Sigmoid colon (tissue), 7 donors: ENCODE measurements at places on chromosomes 12 and 14. TPM values are rescaled to one million over a fixed set of nuclear protein-coding genes. Genes with fewer than 3 reads are reported as not detected.
A peak's percentile ranks its signal among the peaks of the same experiment; 100 is the strongest.

DNA sequence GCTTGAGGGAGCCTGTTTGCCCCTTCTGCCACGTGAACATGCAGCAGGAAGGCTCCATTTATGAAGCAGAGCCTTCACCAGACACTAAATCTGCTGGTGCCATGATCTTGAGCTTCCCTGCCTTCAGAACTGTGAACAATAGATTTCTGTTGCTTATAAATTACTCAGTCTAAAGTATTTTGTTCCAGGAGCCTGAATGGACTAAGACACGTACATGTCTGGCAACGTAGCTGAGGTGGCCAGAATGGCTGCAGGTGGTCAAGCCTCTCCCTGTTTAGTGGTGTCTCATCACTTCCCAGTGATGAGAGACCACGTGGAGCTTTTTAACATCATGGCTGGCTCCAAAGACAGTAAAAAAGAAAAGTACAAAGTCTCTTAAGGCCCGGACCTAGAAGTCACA, 32.2 kb upstream of the SLC38A2 start:
- no peaks in the 10 kb centered on the region for H3K36me3 ChIP-seq
- peak overlapping the region; percentile 81 for H3K27ac ChIP-seq
- H3K27me3 ChIP-seq, result no peaks in the 10 kb centered on the region
- no peaks in the 10 kb centered on the region for H3K4me1 ChIP-seq

DNA sequence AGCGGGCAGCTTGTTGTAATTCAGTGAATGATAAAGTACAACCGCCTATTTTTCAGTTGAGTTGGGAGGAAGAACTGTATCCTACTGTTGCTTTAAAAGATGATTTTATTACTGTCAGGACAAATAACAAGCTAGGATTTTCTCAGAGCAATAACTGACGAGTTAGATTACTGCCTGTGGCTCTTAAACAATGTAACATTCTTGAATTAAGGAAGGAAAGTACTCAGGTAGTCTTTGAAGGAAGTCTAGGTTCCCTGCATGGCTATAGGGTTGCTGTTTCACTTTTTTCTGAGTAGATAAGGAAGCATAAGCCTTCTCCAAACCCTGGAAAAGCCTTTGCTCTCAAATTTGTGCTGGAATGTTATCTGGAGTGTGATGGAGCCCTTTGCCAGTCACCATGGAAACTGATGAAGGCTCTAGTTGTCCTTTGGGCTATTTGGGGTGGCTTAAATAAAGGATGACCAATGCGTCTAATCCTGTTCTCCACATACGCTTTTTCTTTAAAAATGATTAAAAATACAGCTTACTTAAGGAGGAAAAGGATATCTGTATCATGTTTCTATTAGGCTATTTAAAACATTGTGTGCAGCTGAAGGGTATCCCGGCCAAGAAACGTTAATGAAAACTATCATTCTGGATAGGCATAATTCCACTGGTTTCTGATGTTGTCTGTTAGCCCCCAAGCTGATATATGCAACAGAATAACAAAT, 17.7 kb downstream of the NUBPL start:
- no peak overlapping the region for H3K4me3 ChIP-seq
- no peak for DNase-seq
- H3K36me3 ChIP-seq, result no peaks in the 10 kb centered on the region
- H3K27ac ChIP-seq, result peak overlapping the region; percentile 63

DNA sequence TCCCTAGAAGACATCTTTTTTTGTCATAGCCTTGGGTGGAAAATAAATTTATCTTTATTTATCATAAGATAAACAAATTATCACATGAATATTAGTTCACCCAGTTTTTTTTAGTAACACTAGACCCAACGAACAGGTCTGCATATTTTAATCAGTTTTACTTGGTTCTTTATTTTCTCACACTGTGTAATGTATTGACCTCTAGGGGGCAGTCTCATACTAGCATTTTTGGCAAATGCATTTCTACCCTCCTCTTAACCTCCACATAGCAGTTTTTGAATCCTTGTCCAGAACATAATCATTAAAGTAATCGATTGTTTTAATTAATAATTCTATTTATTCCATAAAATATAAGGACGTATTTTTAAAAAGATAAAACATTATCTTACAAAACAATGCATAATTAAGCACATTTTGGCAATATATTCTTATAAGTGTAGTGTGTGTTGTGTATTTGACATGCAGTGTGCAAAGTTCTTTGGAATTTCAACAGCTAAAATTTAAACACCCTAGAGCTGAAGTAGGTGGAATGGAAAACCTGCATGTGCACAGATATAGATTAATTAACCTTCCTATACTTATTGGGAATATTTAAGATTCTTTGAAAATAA, 31.6 kb upstream of the PTPRQ start:
- H3K4me3 ChIP-seq, result no peak overlapping the region
- no peaks in the 10 kb centered on the region for H3K36me3 ChIP-seq
- no peak for DNase-seq
- no peak overlapping the region for H3K27ac ChIP-seq
- no peaks in the 10 kb centered on the region for H3K27me3 ChIP-seq

DNA sequence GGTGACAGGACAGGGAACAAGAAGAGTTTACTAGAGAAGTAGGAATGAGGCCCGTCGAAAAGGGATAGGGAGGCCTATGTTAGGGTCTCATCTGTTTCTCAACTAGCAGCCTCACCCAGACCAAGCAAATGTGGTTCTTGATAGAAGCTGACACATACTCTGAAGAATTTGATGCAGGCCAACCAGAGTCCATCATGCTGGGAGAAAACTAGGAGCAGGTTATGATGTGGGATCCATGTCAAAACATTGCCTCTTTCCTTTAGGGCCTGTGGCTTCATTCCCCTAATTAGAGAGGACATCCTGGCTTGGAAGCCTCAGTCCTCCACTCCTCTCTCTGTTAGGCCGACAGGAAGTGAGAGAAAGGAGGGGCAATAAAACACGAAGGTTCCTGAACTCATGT, 122.8 kb downstream of the NTF3 start:
- no peak for DNase-seq
- no peaks in the 10 kb centered on the region for H3K4me1 ChIP-seq
- H3K27ac ChIP-seq, result no peak overlapping the region
- H3K27me3 ChIP-seq, result peaks cover 6% of the 10 kb centered on the region
- H3K4me3 ChIP-seq, result no peak overlapping the region

DNA sequence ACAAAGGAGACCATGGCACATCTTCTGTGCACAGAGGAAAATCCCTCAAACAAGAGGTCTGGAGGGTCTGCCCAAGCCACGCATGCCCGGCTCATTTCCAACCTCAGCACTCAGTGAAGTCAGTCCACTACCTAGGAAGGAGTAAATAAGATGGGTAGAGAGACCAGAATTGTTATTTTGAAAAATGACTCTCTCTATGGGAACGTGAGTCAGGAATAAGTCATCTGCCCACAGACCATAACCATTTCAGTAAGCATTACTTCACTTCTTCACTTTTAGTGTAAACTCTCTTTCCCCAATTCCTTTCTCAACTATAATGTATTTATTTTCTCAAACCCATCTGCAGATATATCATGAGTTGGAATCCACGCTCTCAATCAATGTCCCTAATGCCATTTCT, 1039.9 kb upstream of the USP15 start:
- no peak overlapping the region for H3K4me3 ChIP-seq
- no peak for DNase-seq
- H3K36me3 ChIP-seq, result no peaks in the 10 kb centered on the region
- H3K4me1 ChIP-seq, result no peaks in the 10 kb centered on the region
- H3K27ac ChIP-seq, result no peak overlapping the region
- H3K27me3 ChIP-seq, result no peaks in the 10 kb centered on the region

DNA sequence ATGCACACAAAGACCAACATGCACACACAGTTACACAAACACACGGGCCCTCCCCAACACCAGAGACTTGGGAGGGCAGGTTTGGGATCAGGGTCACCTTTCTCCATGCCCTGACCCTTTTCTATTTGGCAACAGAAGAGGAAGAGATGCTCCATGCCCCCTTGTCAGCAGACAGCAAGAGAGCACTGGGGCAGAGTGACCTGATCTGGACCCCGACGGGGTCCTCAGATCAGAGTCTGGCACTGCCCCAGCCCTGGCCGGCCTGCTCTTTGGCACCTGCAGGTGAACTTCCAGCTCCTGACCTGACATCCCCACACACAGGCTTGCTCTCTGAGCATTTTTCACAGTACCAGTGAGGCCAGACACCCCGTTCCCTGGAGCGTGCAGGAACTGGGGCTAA, 21.4 kb downstream of the ADCY6 start:
- H3K4me3 ChIP-seq, result no peak overlapping the region
- no peak for DNase-seq
- H3K27ac ChIP-seq, result no peak overlapping the region
- H3K27me3 ChIP-seq, result no peaks in the 10 kb centered on the region

GRCh38 chr12:119786539-119786938, 90.6 kb downstream of the CIT start:
- no peak overlapping the region for H3K27ac ChIP-seq
- H3K36me3 ChIP-seq, result no peaks in the 10 kb centered on the region
- H3K4me3 ChIP-seq, result no peak overlapping the region
- no peak for DNase-seq
- H3K4me1 ChIP-seq, result no peaks in the 10 kb centered on the region

DNA sequence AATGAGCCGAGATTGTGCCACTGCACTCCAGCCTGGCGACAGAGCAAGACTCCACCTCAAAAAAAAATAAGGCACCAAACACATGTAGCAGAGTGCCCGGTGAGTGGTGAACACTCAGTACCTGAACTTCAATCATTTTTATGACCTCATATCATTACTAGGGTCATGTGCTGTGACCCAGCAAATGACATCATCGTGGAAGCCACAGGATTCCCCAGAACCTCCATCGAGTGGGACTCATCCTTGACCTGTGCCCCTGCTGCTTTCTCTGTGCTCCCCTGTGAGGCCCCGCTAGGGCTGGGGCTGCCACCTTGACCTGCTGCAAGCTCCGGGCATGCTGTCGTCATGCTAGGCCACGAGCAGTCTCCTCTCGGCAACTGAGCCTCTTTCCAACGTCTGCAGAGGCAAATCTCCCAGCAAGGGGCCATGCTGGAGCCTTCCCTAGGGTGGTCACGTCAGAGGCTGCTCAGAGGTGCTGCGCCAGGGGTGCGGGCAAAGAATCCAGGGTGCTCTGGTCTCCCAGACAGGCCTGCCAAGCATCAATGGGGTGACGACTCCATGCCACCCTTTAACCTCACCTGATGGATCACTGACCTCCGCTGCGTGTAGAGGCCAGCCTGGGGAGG, 18.5 kb downstream of the GLTP start:
- no peak overlapping the region for H3K4me3 ChIP-seq
- H3K4me1 ChIP-seq, result peaks cover 7% of the 10 kb centered on the region
- H3K27ac ChIP-seq, result no peak overlapping the region
- no peaks in the 10 kb centered on the region for H3K36me3 ChIP-seq
- no peaks in the 10 kb centered on the region for H3K27me3 ChIP-seq
- no peak for DNase-seq

GRCh38 chr14:20614038-20614840, 23.1 kb upstream of the RNASE12 start:
- no peak for DNase-seq
- H3K27me3 ChIP-seq, result no peaks in the 10 kb centered on the region
- H3K27ac ChIP-seq, result peak overlapping the region; percentile 86
- no peaks in the 10 kb centered on the region for H3K36me3 ChIP-seq
- H3K4me1 ChIP-seq, result peaks cover 10% of the 10 kb centered on the region

DNA sequence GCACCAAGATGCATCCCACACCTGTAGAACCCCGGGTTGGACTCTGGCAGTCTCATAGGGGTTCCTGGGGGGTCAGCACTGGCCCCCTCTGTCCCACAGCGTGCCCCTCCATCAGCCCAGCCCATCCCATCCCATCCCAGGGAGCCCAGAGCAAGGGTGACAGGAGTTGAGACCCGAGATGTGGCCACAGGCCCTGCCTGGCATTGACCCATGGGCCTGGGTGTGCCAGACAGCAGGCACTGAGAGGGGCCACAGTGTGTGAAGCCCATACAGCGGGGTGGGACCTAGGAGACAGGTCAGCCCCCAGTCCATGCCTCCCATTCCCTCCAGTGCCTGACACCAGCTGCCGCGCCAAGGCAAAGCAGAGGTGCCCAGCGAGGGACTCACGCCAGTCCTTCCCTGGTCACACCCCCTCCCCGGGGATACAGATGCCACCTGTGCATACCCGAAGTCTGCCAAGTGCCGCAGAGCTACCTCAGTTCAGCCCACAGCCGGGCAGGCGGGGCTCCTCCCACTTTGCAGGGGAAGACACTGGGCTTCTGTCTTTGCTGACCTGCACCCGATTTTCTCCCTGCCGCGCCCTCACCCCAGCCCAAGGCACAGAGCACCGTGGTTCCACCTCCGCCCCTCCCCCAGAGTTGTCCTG, 50.4 kb downstream of the CYP46A1 start:
- peak; percentile 61 for DNase-seq
- H3K27ac ChIP-seq, result no peak overlapping the region
- no peaks in the 10 kb centered on the region for H3K4me1 ChIP-seq
- H3K36me3 ChIP-seq, result no peaks in the 10 kb centered on the region
- no peak overlapping the region for H3K4me3 ChIP-seq
- no peaks in the 10 kb centered on the region for H3K27me3 ChIP-seq

DNA sequence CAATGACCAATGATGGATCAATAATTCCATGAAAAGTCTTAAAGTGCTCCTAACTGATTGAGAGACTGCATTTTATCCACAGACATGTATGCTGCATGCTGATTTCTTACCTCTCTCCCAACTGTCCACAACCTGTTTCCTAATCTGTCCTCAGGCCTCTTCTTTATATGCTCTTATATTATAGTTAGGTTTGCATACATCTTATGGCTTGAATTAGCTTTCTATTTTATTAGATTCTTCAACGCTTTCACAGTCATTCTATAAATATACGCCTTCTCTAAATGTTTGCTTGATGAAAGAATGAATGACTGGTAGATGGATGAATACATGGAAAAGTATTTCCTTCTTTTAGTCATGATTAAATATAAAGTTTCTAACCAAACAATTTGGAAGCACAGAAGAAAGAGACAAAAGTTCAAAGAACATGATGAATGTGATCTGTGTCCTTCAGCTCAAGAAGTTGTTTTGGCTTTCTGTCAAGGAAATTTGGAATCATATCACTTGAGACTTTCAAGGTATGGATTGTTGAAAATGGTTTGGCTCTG, 91.8 kb upstream of the NPAS3 start:
- H3K27ac ChIP-seq, result no peak overlapping the region
- no peaks in the 10 kb centered on the region for H3K4me1 ChIP-seq
- H3K27me3 ChIP-seq, result no peaks in the 10 kb centered on the region

GRCh38 chr12:24038211-24038997, 88.9 kb upstream of the SOX5 start:
- no peak for DNase-seq
- H3K4me1 ChIP-seq, result no peaks in the 10 kb centered on the region
- no peaks in the 10 kb centered on the region for H3K27me3 ChIP-seq
- H3K36me3 ChIP-seq, result no peaks in the 10 kb centered on the region

GRCh38 chr14:68250927-68251768, 431.6 kb downstream of the RAD51B start:
- no peaks in the 10 kb centered on the region for H3K36me3 ChIP-seq
- no peak overlapping the region for H3K4me3 ChIP-seq
- peak overlapping the region; percentile 81 for H3K27ac ChIP-seq

RASSF9 gene
- total RNA-seq, result 2.7 TPM

CFL2 gene
- total RNA-seq, result 380 TPM

TAS2R46 gene
- total RNA-seq, result 2.5 TPM

YARS2 gene
- total RNA-seq, result 14.5 TPM

SLC8A3 gene
- total RNA-seq, result 0.82 TPM

LRRK2 gene
- 24.4 TPM for total RNA-seq
